ENCODE measurements at places on chromosomes 4 and X. TPM values are rescaled to one million over a fixed set of nuclear protein-coding genes. Genes with fewer than 3 reads are reported as not detected.

DNA sequence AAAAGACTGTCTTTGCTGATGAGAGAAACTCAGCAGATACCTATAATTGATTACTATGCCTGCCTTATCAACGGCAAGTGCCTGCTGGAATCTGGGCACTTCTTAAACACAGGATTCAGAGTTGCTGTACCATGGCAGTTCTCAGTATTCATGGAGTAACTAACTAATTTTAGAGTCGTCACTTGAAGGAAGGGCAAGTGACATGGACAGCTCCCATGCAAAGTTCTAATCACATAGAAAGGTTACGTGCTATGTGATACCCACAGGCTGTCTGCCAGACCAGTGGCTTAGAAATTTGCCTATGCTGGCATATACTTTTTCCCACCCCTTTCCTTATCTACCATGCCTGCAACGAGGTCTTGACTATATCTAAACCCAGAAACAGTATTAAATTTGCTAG is 931.1 kb upstream of the TENM3 start:
- no peaks in the 10 kb centered on the region for H3K36me3 ChIP-seq
- DNase-seq = no peak
- H3K4me1 ChIP-seq = peaks cover 19% of the 10 kb centered on the region
- no peak overlapping the region for H3K27ac ChIP-seq
- no peak overlapping the region for H3K4me3 ChIP-seq

GRCh38 chr4:61953386-61953785 is 753.3 kb downstream of the ADGRL3 start:
- no peaks in the 10 kb centered on the region for H3K36me3 ChIP-seq
- peaks cover 4% of the 10 kb centered on the region for H3K4me1 ChIP-seq
- no peak overlapping the region for H3K27ac ChIP-seq
- DNase-seq = no peak

DNA sequence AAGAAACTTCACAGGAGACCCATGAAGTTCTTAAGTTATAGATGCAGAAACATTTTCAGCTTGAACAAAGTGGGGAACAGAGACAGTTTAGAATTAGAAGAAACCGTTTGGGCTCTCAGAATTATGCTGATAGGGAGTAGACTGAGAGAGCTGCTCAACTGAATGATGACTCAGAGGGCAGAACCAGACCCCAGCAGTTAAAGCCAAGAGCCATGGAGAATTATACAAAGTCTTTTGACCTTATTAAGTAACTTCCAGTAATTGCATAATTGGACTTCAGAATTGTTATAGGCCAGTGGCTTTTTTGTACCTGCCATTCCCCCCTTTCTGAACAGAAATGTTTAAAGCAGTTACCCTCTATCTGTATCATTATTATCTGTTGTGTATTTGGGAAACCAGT is 642.1 kb downstream of the CCSER1 start:
- H3K4me3 ChIP-seq = no peak overlapping the region
- peaks cover 5% of the 10 kb centered on the region for H3K4me1 ChIP-seq
- no peaks in the 10 kb centered on the region for H3K36me3 ChIP-seq
- H3K27ac ChIP-seq = no peak overlapping the region
- no peak for DNase-seq

GRCh38 chr4:70734971-70735370 is 13.2 kb downstream of the RUFY3 start:
- H3K4me3 ChIP-seq = no peak overlapping the region
- no peak overlapping the region for H3K27ac ChIP-seq
- H3K27me3 ChIP-seq = no peaks in the 10 kb centered on the region
- DNase-seq = no peak
- H3K36me3 ChIP-seq = no peaks in the 10 kb centered on the region
- peaks cover 2% of the 10 kb centered on the region for H3K4me1 ChIP-seq

DNA sequence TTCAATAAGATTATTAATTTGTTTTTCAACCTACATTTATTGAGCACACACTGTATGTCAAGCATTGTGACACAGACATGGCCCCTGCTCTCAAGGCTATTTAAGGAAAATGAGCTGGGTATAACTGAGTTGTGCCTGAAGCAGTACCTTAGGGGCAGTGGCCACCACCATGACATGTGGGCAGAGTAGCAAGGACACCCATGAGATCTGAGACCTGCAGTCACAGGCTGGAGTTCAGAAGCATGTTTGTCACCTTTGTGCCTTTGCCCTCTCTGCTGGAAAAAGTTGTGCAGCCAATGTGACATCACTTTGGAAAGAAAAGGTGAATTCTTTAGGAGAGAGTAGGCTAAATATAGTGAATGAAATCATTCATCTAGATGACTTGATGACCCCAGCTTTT is 501.3 kb downstream of the BCOR start:
- no peaks in the 10 kb centered on the region for H3K27me3 ChIP-seq
- DNase-seq = no peak
- H3K27ac ChIP-seq = no peak overlapping the region
- H3K36me3 ChIP-seq = no peaks in the 10 kb centered on the region
- no peaks in the 10 kb centered on the region for H3K4me1 ChIP-seq

GRCh38 chrX:48003758-48004457 is at the start of gene ZNF182:
Gene ZNF182 (minus strand): TSS chrX:48003989. CDS start chrX:48002609, 1,380 bp downstream.
- peak; percentile 93 for DNase-seq
- no peaks in the 10 kb centered on the region for H3K4me1 ChIP-seq
- H3K4me3 ChIP-seq = peak within 1 kb of the TSS; percentile 73

GRCh38 chr4:87461281-87461700 is 38.9 kb downstream of the NUDT9 start:
- no peaks in the 10 kb centered on the region for H3K27me3 ChIP-seq
- DNase-seq = no peak
- 0 out of 2 replicates have a peak, but pooled peaks cover 6% of the 10 kb centered on the region for H3K36me3 ChIP-seq
- no peak overlapping the region for H3K27ac ChIP-seq

DNA sequence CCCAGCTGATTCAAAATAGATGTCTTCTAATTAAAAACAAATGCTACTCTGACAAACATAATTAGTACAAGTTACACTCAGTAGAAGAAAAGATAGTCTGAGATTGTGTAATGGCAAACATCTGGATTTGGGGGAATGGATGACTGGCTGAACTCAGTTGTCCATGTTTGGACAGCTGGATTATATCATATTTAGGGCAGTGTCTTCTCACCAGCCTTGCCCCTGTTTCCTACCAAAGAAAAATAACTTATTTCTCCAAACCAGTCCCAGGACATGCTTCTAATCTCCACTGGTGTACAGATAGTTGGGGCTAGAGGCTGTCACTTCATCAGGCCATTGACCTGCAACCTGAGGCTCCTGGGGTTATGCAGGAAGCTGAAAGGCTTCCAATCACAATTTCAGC is 237.3 kb downstream of the USP46 start:
- no peaks in the 10 kb centered on the region for H3K36me3 ChIP-seq
- H3K27me3 ChIP-seq = no peaks in the 10 kb centered on the region
- H3K27ac ChIP-seq = no peak overlapping the region

GRCh38 chrX:11337292-11338009 is 44.2 kb downstream of the AMELX start:
- H3K4me3 ChIP-seq = no peak overlapping the region
- H3K36me3 ChIP-seq = no peaks in the 10 kb centered on the region
- no peak for DNase-seq
- H3K4me1 ChIP-seq = no peaks in the 10 kb centered on the region
- H3K27me3 ChIP-seq = no peaks in the 10 kb centered on the region

DNA sequence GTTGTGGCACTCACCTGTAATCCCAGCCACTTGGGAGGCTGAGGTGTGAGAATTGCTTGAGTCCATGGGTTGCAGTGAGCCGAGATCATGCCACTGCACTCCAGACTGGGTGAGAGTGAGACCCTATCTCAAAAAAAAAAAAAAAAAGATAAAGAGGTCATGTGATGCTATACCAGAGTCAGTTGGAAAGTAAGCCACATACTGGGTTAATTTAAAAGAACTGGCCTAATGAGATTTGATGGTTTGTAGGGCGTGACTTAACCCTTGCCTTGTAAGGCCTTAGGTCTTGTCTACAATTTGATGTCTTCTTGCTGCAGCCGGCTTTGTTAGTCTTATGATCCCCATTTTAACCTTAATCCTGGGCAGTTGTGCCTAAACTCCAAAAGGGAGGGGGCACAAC is 5.2 kb downstream of the MGST2 start:
- no peak overlapping the region for H3K4me3 ChIP-seq
- H3K36me3 ChIP-seq = no peaks in the 10 kb centered on the region

GRCh38 chr4:3911252-3911856 is 145.2 kb downstream of the ADRA2C start:
- H3K27me3 ChIP-seq = no peaks in the 10 kb centered on the region
- no peaks in the 10 kb centered on the region for H3K36me3 ChIP-seq
- H3K27ac ChIP-seq = no peak overlapping the region
- no peak overlapping the region for H3K4me3 ChIP-seq
- DNase-seq = no peak

- H3K27me3 ChIP-seq = no peaks in the 10 kb centered on the region
- H3K4me3 ChIP-seq = no peak overlapping the region
- H3K4me1 ChIP-seq = no peaks in the 10 kb centered on the region
- no peak overlapping the region for H3K27ac ChIP-seq
These were observed 294.8 kb upstream of the DKK2 start for GRCh38 chr4:107330916-107331315.

- peaks cover 8% of the 10 kb centered on the region for H3K4me1 ChIP-seq
- no peaks in the 10 kb centered on the region for H3K27me3 ChIP-seq
- H3K4me3 ChIP-seq = no peak overlapping the region
- H3K36me3 ChIP-seq = no peaks in the 10 kb centered on the region
- peak overlapping the region; percentile 75 for H3K27ac ChIP-seq
These were observed 88.6 kb downstream of the APBB2 start for GRCh38 chr4:41125558-41126311.

DNA sequence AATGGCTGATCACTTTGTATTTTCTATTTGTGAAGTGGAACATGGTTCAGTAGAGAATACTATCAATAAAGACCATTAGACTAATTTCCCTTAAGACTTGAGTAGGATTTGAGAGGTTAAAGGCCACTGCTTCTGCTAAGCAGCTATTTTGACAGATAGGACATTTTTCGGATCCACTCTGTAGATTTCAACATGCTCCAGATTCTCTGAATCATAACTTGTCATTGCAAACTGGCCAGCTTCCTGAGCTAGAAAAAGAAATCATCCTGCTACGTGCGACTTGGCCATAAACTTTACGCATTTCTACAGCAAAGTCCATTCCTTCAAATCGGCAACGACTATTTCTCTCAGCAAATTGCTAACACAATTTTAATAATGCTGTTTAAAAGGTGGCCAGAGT is 55.2 kb downstream of the MGST2 start:
- peaks cover 22% of the 10 kb centered on the region for H3K27me3 ChIP-seq
- no peaks in the 10 kb centered on the region for H3K36me3 ChIP-seq
- no peak for DNase-seq
- H3K4me1 ChIP-seq = no peaks in the 10 kb centered on the region
- no peak overlapping the region for H3K27ac ChIP-seq
- no peak overlapping the region for H3K4me3 ChIP-seq

DNA sequence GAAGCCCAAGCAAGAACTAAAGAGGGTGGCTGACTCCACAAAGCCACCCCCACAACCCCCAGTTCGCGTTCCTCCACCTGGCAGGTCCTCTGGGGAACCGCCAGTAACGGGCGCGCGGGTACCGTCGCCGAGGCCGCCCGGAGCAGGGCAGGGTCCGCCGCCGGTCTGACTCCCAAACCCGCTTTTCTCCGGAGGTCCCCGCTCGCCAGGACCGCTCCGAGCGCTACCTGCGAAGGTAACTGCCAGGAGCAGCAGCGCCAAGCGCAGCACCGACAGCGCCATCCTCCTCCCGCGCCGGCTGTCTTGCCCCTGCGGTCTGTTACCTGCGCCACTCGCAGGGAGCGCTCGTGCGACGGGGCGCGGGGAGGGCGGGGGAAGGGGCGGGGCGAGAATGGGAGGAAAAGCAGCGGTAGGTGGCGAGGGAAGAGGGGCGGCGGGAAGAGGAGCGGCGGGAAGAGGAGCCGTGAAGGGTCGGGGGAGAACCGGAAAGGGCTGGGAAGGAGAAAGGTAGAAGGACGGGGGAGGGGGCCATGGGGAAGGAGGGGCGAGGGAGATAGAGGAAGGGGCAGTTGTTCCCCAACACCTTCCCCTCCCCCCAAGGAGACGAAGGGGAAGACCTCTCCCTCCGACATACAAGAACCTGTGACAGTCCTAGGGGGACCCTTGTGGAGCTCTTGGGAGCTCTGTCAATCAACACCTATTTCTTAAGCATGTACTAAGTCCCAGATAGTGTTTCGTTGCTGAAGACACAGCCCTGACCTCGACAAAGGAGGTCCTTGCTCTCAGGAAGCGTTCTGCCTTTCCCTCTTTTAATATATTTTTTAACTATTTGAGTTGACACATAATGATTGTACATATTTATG is at the start of gene SPINK2:
Gene SPINK2 (minus strand): TSS at position 321 of the 863 bp plus-strand sequence. CDS start 39 bp downstream, at position 282.
- H3K4me1 ChIP-seq = peaks cover 4% of the 10 kb centered on the region
- H3K27me3 ChIP-seq = peaks cover 37% of the 10 kb centered on the region
- H3K4me3 ChIP-seq = peak within 1 kb of the TSS; percentile 67

- H3K27me3 ChIP-seq = no peaks in the 10 kb centered on the region
- peak; percentile 62 for DNase-seq
- no peaks in the 10 kb centered on the region for H3K4me1 ChIP-seq
- no peak overlapping the region for H3K27ac ChIP-seq
These were observed 174.8 kb upstream of the CXCL13 start for GRCh38 chr4:77430847-77431246.

DNA sequence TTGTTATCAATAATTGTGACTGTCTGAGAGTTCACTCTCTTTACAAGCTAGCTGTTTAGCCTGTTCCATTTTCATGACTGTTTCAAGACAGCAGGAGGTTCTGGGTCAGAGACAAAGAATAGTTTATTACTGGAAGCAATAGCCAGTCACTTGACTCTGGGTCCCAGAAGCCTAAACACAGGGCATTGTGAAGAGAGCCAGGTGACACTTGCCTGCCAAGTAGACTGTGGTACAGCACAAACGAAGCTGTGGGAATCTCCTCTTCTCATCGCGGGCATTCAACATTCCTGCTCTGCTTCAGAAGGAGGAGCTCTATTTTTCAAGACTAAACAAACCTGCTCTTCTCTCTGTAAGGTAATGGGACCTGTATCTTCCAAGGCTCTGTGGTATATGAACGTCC is 485.1 kb downstream of the TRIML1 start:
- peaks cover 12% of the 10 kb centered on the region for H3K4me1 ChIP-seq
- H3K4me3 ChIP-seq = no peak overlapping the region
- no peaks in the 10 kb centered on the region for H3K36me3 ChIP-seq
- no peak overlapping the region for H3K27ac ChIP-seq
- H3K27me3 ChIP-seq = no peaks in the 10 kb centered on the region

DNA sequence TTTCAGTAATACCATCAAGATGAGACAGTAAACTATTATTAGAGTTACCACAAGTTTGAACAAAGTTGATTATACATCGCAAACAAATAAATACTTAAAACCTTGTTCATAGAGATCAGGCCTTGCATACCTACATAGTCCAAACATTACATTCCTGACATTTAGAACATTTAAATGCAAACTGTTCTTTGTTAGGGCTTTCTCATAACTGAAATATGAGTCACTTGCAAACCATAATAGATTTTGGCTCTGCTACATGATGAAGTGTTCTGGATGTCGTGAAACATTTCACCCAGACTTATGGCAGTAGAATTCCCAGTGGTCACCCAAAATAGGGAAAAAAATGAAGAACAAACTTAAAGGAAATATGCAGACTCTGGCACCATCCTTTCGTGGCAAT is 75.0 kb downstream of the FAT4 start:
- no peaks in the 10 kb centered on the region for H3K36me3 ChIP-seq
- H3K27me3 ChIP-seq = no peaks in the 10 kb centered on the region
- no peaks in the 10 kb centered on the region for H3K4me1 ChIP-seq
- no peak overlapping the region for H3K27ac ChIP-seq
- no peak for DNase-seq

- DNase-seq = no peak
- no peak overlapping the region for H3K4me3 ChIP-seq
- no peaks in the 10 kb centered on the region for H3K4me1 ChIP-seq
These were observed 10.1 kb downstream of the FGFRL1 start for GRCh38 chr4:1021386-1022050.

VCX2 gene
- not detected for total RNA-seq

HMX1 gene
- 0.69 TPM for total RNA-seq

DUX4 gene
- not detected for total RNA-seq

TRIM60 gene
- total RNA-seq = not detected

ALAS2 gene
- total RNA-seq = not detected

CCDC149 gene
- 6.4 TPM for total RNA-seq

ZXDB gene
- total RNA-seq = 15.5 TPM

SHROOM4 gene
- total RNA-seq = 7.9 TPM

MAGEC1 gene
- not detected for total RNA-seq

All from GM23338 (cell line).